ENCODE measurements at places on chromosomes 5 and 9.

DNA sequence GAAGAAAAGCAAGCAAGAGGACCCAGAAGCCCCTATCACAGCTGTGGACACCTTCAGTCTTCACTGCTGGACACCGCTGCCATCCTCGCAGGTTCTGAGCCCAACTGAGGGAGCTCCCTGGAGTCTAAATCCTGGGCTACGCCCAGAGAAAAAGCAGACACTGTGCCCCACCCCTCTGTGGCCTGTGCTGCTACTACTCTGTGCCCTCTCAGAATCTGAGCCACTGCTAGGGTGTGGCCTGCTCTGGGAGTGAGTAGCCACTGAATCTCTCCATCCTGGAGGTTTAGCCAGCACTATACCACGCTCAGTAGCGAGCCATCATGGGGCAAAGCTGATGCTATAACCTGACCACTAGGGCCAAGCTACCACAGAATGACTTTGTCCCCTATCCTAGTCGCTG, 338.2 kb downstream of the NPR3 start:
- DNase-seq: no peak

DNA sequence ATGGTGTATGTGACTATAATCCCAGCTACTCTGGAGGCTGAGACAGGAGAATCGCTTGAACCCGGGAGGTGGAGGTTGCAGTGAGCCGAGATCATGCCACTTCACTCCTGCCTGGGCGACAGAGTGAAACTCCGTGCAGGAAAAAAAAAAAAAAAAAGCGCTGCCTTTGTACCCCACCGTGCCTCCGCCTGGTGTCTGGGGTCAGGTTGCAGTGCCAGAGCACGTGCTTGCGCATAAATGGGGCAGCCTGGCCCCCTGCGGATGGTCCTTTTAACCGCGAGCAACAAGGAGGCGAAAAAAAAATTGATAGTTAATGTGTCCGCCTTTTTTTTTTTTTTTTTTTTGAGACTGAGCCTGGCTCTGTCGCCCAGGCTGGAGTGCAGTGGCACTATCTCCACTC, 6.3 kb upstream of the CCNB1 start:
- no peak for DNase-seq

DNA sequence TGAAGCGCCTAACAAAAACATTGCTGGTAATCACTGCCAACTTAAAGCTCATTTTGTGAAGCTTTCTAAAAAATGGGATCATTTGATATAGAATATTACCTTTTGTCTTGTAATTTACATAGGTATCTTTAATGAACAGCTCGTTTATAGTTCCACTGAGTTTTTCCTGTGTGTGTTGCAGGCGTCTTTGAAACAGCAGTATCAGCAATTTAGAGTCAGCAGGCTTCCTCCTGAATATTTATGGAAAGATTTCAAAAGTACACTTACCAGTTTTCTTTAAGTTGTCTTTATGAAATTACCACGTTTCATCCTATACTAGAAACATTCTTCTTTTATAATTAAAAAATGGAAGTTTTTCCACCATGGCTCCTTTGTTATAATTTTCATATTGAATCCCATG, 140.3 kb upstream of the GRIN3A start:
- no peak for DNase-seq

DNA sequence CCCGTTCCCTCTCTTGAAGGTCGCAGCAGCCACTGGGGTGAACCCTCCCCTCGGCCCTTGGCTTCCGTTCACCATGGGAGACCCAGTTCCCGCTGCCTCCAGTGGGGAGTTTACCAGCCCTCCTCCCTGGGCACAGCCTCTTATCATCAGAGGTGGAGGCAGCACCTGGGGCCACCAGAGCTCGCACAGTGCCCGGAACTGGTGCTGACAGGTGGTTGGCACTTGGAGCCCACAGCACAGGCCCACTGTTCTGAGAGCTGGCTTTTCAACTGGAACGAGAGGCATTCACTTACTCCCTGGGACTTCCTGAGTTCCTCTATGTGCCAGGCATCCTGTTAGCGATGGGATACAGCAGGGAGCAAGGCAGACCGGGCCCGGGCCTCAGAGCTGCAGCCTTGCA, 106.8 kb upstream of the FCN2 start:
- DNase-seq: no peak

GRCh38 chr9:99601571-99602111, 220.0 kb upstream of the NR4A3 start:
- no peak for DNase-seq

- DNase-seq: no peak
These were observed 321.3 kb upstream of the GRAMD2B start for GRCh38 chr5:126101901-126102300.

DNA sequence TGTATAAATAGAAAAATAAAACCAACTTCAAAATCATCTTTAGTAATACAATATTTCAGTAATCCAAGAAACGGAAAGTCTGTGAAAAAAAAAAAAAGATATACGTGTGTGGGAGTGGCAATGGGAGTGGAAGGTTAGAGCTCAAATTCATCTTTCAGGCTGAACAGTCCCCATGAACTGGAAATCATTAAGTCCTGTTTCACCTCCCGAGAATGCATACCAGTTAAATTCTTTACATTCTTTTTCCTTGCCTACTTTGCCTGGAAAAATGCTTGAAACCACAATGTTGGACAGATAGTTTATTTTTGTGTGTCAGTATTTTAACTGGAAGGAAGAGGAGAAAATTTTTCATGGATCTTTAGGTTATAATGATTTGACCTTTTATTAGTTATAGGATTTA, 166.8 kb downstream of the MUSK start:
- DNase-seq: no peak

GRCh38 chr5:74477761-74478160, 162.8 kb downstream of the ENC1 start:
- DNase-seq: no peak

- DNase-seq: no peak
These were observed 73.2 kb upstream of the RARS1 start for GRCh38 chr5:168413062-168413461.

- DNase-seq: no peak
These were observed 334.1 kb upstream of the CD180 start for GRCh38 chr5:67530609-67531255.

- no peak for DNase-seq
These were observed at the start of gene ADRA1B for GRCh38 chr5:159915904-159916840. ADRA1B (plus strand) TSS chr5:159916482; CDS start chr5:159916906, 424 bp downstream.

GRCh38 chr9:69093471-69094103, 58.0 kb downstream of the FXN start:
- DNase-seq: no peak

GRCh38 chr9:120481846-120482245, 98.1 kb downstream of the CDK5RAP2 start:
- no peak for DNase-seq

- no peak for DNase-seq
These were observed 1.4 kb downstream of the SNX18 start for GRCh38 chr5:54518818-54519508.

GRCh38 chr5:50969151-50970031, 303.0 kb downstream of the PARP8 start:
- no peak for DNase-seq

- no peak for DNase-seq
These were observed 284.5 kb downstream of the RFX3 start for GRCh38 chr9:3241290-3241689.

GRCh38 chr5:16727755-16728325, 111.0 kb upstream of the RETREG1 start:
- DNase-seq: no peak

GRCh38 chr9:83642793-83643192, 19.9 kb downstream of the IDNK start:
- DNase-seq: no peak

- DNase-seq: no peak
These were observed 18.5 kb upstream of the UBAC1 start for GRCh38 chr9:135979547-135980166.

- no peak for DNase-seq
These were observed 211.1 kb upstream of the TLE4 start for GRCh38 chr9:79360387-79361347.

- no peak for DNase-seq
These were observed 100.0 kb downstream of the GDNF start for GRCh38 chr5:37739817-37740261.

DNA sequence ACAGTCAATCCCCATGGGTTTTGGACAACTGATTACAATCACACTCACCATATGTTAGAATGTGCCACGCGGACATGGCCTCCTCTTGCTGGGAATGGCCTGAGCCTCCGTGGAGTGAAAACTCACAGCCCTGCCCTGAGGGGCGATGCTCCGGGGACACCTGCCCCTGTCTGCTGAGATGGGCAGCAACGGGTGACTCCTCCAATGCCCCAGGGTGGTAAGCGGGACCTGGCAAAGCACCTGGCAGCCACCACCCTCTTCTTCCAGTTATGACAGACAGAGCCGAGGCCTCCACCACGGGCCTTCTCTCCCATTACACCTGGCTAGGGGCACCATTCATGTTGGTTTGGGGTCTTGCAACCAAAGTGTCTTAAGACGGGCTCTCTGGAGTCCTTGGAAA, 94.9 kb upstream of the COL5A1 start:
- no peak for DNase-seq

- no peak for DNase-seq
These were observed 49.1 kb downstream of the ERAP1 start for GRCh38 chr5:96758621-96759020.

- DNase-seq: no peak
These were observed 168.5 kb upstream of the TNC start for GRCh38 chr9:115286411-115286810.

DNA sequence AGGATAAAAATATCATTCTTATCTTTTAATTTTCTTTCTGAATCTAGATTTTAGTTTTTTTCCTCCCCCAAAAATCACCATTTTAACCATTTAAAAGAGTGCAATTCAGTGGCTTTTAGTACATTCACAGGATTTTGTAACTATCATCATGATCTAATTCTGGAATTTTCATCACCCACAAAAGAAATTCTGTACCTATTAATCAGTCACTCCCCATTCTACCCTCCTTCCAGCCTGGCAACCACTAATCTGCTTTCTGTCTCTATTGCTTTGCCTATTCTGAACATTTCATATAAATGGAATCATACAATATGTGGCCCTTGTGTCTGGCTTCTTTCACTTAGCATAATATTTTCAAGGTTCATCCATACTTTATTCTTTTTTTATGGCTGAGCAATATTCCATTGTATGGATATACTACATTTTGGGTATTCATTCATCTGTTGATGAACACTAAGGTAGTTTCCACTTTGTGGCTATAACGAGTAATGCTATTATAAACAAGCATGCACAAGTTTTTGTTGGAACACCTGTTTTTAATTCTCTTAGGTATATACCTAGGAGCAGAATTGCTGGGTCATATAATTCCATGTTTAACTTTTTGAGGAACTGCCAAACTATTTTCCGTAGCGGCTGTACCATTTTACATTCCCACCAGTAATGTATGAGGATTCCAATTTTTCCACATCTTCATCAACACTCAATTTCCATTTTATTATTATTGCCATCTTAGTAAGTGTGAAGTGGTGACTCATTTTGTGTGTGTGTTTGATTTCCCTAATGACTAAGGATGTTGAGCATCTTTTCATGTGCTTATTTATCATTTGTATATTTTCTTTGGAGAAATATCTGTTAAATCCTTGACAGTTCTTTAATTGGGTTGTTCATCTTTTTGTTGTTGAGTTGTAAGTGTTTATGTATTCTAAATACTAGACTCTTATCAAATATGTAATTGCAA, 340.3 kb downstream of the CWC27 start:
- DNase-seq: no peak

GRCh38 chr5:168734620-168735300, 155.6 kb upstream of the PANK3 start:
- DNase-seq: no peak

- no peak for DNase-seq
These were observed 135.4 kb downstream of the WDR41 start for GRCh38 chr5:77356740-77357139.

DNA sequence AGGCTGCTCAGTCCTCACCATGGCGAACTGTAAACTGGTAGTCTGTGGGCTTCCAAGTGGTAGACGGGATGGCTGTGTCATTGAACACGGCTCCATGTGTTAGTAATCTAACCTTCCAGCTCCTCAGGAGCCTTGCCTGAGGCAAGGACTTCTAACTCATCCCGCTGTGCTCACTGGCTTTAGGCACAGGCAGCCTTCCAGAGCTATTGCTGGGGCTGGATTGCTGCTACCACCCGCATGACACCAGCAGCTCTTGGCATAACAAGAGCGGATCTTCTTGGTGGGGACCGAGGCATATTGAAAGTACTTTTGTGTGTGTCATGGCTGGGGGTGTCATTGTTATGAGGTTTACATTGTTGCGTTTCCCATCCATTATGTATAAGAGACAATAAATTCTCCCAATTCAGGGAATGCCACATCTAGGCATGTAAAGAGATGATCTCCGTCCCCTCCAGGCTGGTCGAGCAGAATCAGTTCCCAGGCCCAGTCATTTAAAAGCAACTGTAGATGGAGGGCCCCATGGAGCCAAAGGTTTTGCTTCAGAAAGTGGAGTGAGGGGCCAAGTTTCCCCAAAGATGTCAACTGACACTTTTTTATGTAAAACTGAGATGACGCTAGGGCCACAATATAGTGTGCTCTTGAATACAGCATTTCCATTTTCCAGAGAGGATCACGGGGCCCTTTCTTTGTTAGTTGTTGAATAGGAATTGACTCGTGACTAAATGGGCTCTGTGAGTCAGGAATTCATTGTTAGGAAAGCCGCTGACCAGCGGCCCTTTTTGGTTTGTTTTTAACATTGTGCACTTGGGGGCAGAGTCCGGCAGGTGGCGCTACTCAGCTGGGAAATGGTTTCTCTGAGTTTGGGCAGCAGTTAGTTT, 759.5 kb downstream of the TAF11L14 start:
- DNase-seq: no peak

DNA sequence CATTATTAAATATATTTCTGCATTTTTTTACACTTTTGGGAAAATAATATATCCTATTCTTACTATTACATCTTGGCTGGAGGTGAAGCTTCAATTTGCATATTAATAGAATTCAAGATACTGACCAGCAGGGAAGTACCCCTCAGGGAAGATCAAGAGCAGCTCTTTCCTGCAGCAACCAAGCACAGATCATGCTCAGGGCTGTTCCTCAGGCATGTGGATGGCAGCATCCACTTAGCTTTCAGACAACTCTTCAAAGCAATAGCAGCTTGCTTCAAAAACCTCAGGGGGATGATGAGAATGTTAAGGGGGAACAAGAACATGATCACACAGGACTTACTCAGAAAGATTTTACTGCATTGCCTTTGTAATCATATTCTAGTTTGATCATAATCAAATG, 731.8 kb downstream of the SEMA5A start:
- DNase-seq: no peak
